ENCODE measurements at places on chromosomes 4 and X.

DNA sequence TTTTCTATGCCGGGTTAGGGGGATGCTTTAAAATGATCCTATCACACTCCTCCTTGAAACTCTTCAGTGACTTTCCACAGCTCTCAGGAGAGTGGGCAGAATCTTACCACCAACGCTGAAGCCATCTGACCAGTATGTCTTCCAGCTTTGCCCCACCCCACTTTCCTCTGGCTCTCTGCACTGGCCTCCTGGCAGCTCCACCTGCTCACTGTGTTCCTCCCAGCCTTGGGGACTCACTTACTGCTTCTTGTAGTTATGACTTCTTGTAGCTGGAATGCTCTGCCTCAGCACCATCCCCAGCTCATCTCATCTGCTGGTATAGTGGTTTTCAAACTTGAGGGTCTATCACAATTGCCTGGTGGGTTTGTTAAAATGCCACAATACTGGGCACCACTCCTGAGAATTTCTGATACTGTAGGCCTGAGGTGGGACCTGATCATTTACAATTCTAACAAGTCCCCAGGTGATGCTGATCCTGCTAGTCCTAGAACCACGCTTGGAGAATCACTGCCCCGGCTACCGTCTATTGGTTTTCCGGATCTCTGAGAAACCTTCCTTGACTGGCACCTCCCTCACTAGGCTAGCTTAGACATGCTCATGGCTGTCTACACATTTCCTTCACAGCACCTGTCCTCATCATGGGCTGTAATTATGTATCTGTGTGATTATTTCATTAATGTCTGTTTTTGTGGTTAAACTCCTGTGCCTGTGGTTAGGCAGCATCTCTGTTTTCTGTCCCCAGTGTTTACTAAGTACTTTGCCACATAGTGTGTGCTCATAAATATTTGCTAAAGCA, 152.2 kb downstream of the MGST2 start:
- no peak for DNase-seq

- DNase-seq = no peak
These were observed at the start of gene SYTL4 for GRCh38 chrX:100731441-100732281. Gene SYTL4 (minus strand): TSS chrX:100732121. CDS start chrX:100702037, 30,084 bp downstream.

GRCh38 chr4:52648836-52649235, 10.3 kb downstream of the USP46 start:
- DNase-seq = no peak

DNA sequence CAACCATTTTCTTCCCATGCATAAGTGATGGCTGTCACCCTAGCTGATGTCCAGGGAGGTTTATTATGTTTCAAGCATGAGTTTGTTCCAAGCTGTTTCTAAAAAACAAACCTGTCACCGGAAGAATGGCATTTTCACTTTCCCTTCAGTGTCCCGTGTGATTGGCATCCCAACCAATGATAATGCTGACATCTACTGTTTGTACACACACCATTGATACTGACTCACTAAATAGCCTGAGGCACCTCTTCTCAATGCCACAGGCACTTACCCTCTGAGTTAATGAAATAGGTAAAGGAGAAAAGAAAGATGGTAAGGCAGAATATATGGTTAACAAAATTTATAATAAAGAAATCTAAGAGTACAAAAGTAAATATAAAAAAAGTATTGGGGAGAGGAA, 23.1 kb upstream of the VCX2 start:
- DNase-seq = no peak

- no peak for DNase-seq
These were observed 173.8 kb downstream of the AR start for GRCh38 chrX:67717571-67717970.

DNA sequence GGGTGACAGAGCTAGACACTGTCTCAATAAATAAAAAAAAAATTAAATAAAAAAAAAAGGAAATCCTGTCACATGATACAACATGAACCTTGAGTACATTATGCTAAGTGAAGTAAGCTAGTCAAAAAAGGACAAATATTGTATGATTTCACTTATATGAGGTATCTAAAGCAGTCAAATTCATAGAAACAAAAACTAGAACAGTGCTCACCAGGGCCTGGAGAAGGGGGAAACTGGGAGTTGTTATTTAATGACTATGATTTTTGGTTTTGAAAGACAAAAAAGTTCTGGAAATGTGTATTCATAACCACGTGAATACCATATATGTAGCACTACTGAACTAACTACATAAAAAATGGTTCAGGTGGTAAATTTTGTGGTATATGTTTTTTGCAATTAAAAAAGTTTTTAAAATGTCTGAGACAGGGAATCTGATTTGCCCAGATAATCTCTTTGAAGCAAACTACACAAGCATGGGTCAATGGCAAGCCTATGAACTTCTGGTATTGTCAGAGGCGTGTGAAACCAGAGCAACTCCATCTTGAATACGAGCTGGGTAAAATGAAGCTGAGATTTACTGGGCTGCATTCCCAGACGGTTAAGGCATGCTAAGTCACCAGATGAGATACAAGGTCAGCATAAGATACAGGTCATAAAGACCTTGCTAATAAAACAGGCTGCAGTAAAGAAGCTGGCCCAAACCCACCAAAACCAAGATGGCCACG, 42.3 kb downstream of the ANAPC10 start:
- no peak for DNase-seq

DNA sequence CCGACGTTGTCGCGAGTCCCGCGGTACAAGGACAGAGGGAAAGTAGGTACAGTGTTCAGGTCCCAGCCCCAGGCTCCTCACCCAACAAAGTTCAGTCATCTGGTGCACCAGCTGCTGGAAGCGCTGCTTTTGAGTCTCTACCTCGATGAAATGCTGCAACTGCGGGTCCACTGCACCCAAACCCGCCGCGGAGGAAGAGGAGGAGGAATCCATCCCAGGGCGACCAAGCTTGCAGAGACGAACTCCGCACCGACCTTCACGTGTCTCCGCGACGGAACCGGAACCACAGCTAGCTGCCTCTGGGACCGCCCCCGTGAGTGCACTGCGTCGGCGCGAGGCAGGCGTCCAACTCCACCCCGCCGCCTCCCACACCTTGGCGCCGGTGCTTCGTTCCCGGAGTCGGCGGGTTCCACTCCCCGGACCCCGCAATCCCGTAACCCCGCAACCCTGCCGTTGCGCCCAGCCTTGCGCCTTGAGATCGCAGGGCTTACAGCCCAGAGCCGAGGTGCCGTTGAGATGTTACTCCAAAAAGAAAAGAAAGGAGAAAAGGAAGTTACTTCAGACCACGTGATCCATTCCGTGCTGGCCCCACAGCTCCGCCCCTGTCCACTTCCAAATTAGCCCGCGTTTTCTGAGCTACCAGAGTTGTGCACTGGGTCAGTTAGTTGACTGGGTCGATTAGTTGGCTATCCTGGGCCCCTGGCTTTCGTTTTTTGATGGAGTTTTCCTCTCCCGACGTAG, at the start of gene TIMM8A:
Gene TIMM8A (minus strand): TSS at position 291 of the 741 bp plus-strand sequence. CDS start 78 bp downstream, at position 213.
- peak; percentile 74 for DNase-seq

DNA sequence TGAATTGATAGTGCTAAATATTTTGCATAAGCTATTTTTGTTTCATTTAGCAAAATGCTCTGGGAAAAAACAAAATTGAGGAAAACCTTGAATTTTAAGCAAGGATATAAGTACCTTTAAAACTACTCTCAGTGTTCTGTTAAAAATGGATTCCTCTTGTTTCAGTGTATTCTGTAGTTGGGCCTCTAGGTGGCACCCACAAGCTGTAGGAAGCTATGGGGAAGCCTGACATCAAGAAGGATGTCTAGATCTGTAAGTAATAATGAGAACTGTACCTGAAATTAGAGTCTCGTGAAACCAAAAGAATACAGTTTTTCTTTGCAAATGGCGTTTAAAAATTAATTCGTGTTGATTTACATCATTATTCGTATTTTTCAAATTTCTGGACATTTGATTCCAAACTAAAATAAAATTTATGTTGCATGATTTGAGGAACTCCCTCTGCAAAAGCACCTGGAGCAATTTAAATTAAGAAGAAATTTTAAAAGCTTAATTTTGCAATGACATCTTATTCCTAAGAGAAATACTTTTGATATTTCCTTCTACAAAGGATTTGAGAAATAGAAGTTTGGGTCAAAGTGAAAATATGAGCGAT, 51.2 kb downstream of the TMPRSS11E start:
- peak; percentile 41 for DNase-seq

DNA sequence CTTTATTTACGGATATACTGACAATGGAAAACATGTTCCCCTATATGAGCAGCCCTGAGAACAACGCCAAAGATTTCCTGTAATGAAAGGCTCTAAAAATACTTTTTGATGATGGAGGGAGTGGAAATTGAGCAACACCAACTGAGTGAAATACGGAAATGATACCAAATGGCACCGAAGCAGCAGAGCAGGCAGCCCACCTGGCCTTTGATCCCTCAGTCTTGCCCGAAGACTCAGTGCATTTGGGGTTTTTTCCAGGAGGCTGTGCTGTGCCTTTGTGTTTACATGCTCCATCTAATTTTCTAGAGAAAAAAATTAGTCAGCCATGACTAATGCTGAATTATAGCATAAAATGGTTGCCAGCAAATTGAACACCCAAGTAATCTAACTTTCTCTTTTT, 169.9 kb upstream of the RBPJ start:
- DNase-seq = no peak

GRCh38 chr4:12633053-12633651, 851.0 kb downstream of the RAB28 start:
- DNase-seq = peak; percentile 67

GRCh38 chr4:13704035-13704434, 76.5 kb upstream of the BOD1L1 start:
- DNase-seq = no peak

DNA sequence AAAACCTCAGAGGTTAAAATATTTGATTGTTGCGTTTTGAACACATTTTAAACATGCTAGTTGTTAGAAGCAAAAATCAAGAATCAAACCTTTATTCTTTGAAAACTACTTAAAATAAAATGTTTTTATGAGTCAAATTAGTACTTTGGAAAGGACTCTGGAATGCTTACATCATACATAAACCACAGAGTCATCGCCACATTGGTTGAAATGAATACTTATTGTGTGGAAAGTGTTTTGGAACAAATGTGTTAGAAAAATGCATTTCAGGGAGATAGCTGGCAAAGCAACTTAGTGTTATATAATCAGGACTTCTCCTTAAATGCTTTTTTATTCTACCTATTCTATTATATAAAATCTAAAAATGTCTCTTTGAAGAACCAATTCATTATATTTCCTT, 49.4 kb upstream of the CAMK2D start:
- DNase-seq = no peak

DNA sequence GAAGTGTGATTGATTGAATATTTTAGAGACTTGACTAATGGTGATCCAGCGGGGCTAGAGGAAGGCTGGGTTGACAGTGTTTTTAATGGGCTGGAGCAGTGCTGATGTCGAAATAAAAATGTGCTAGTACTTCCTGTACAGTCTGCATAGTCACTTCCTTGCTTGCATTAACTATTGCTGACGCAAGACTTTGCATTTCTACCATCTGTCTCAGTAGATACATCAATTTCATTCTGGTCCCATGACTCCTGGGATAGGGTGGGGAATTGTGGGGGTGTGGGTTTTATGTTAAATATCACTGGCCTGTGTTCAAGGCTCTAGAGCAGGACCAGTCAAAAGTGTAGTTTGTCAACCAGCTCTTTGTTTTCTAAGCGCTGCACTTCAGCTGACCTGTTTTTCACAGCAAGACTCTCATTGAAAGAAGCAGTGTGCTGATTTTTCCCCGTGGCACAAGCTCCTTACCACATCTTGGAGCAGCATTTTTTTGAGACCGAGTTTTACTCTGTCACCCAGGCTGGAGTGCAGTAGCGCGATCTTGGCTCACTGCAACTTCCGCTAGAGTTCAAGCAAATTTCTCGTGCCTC, 35.2 kb upstream of the PHEX start:
- no peak for DNase-seq

- DNase-seq = no peak
These were observed 125.4 kb upstream of the ZCCHC13 start for GRCh38 chrX:74178536-74178935.

DNA sequence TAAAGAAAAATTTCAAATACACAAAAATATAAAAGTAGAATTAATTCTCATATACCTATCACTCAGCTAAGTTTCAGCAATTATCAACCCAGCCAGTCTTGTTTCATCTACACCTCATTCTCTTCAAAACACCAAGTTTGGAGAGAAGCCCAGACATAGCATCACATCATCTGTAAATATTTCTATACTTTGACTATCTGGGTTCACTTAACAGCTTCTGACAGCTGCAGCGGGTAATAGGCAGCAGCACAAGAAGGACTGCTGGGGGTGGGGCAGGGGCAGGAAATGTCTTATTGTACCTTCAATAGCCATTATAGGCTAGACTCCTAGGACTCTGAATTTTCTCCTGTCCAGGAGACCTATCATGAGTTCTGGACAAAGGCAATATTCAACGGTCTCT, 54.1 kb downstream of the PHF8 start:
- no peak for DNase-seq

GRCh38 chrX:110851780-110852179, 56.2 kb upstream of the CHRDL1 start:
- DNase-seq = no peak

DNA sequence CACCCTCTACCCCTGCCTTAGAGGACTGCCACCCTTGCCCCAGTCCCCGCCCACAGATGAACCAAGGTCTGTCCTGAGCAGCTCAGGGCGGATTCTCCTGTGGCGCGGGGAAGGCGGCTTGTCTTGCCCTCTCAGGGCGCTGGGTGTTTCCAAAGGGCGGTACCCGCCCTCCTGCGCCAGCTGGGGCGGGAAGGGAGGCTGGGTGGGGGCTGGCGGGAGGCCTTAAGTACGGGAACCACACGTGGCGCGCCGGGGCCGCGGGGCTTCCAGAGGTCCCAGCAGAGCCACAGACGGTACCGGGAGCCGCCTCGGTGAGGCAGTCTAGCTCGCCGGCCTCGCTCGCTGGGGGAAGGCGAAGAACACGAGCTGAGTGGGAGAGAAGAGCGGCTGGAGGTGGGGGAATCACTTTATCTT, 361.1 kb downstream of the MID1IP1 start:
- peak; percentile 57 for DNase-seq

DNA sequence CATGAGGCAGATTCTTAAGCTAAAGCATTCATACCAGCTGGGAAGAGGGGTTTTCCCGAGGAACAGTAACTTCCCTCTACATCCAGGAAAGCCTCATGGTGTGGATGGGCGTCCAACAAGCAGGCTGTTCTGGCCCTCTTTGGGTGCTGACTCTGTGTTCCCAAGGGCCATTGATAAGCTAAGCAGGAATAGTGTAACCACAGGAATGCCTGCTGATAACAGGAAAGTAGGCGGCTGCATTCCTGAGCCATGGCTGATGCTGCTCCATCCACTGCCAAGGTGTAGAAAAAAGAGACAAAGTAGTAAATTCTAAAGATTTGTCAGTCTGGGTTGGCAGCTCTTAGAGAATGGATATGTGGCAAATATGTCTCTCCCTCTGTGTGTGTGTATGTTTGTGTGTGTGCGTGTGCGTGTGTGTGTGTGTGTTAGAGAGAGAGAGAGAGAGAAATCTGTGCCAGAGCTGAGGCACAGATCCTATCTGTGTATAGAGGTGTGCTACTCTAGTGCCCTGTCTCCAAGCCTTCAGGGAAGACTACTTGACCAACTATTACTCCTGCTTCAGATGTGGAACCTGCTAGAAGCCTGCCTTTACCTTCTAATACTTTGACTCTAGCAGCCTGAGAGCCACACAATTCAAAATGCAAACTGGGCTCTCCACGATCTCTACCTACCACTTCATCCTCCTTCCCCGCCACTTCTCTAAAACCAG, 353.1 kb upstream of the NR3C2 start:
- no peak for DNase-seq

Measured in activated T-cell treated with anti-CD3 and anti-CD28 coated beads, Interleukin-2, amount 50 U/mL, for 1 hour (primary cell).